ENCODE measurements at places on chromosomes 1 and 21. TPM values are rescaled to one million over a fixed set of nuclear protein-coding genes. Genes with fewer than 3 reads are reported as not detected.

Gene SLC6A9
- not detected for total RNA-seq

Gene SPRR2E
- total RNA-seq, result not detected

Gene ABCG1
- 119 TPM for total RNA-seq

Gene MTF1
- total RNA-seq, result 30.3 TPM

Gene PPT1
- 32.2 TPM for total RNA-seq

Gene LORICRIN
- not detected for total RNA-seq

Gene FAM167B
- 0.35 TPM for total RNA-seq

Gene IL19
- not detected for total RNA-seq

Gene LIN28A
- total RNA-seq, result not detected

Gene GBP5
- 125 TPM for total RNA-seq

Gene KRTAP11-1
- total RNA-seq, result not detected

Gene HRNR
- not detected for total RNA-seq

Gene USH2A
- not detected for total RNA-seq

Gene ASTN1
- not detected for total RNA-seq

Gene S100A2
- total RNA-seq, result not detected

Gene NEK7
- total RNA-seq, result 16.1 TPM

Gene LCE2D
- total RNA-seq, result not detected

Gene SLAMF9
- not detected for total RNA-seq

Gene ANKRD45
- total RNA-seq, result not detected

Gene MROH7
- not detected for total RNA-seq

Gene CD52
- total RNA-seq, result 285 TPM

Gene TSSK3
- 0.22 TPM for total RNA-seq

Gene ATP5PF
- 28.1 TPM for total RNA-seq

Gene MACO1
- 47.0 TPM for total RNA-seq

Gene AMPD1
- not detected for total RNA-seq

Gene SERPINC1
- not detected for total RNA-seq

Gene GSTM5
- total RNA-seq, result 0.11 TPM

Gene AIRE
- not detected for total RNA-seq

Gene PRR9
- not detected for total RNA-seq

Gene FAM20B
- 11.1 TPM for total RNA-seq

Gene IKBKE
- 25.2 TPM for total RNA-seq

Gene SLAMF8
- 0.30 TPM for total RNA-seq

Gene OR2W3
- not detected for total RNA-seq

Gene BMP8A
- 0.27 TPM for total RNA-seq

Gene SLC1A7
- not detected for total RNA-seq

Gene MAP3K7CL
- 2.9 TPM for total RNA-seq

Gene TMEM50B
- total RNA-seq, result 34.0 TPM

Gene OR2M7
- not detected for total RNA-seq

Gene GJA5
- not detected for total RNA-seq

Gene DMBX1
- total RNA-seq, result not detected

Gene NEXN
- total RNA-seq, result 0.17 TPM

Gene GBP3
- 18.6 TPM for total RNA-seq

Gene UHMK1
- total RNA-seq, result 50.9 TPM

Gene MROH9
- not detected for total RNA-seq

Gene VN1R5
- not detected for total RNA-seq

Gene ELAPOR1
- 5.0 TPM for total RNA-seq

Gene THEM5
- total RNA-seq, result not detected

Gene DIRAS3
- not detected for total RNA-seq

Gene ADAMTSL4
- total RNA-seq, result not detected

Gene TSHB
- total RNA-seq, result not detected

Gene F13B
- not detected for total RNA-seq

Measured in CD8-positive, alpha-beta T cell (primary cell).